Stimulated activated effector memory CD8-positive, alpha-beta T cell treated with anti-CD3 and anti-CD28 coated beads, Interleukin-12 subunit alpha, Interleukin-12 subunit beta, amount 100 ng/mL, for 72 hours (primary cell): ENCODE measurements at places on chromosomes 13 and 19.

DNA sequence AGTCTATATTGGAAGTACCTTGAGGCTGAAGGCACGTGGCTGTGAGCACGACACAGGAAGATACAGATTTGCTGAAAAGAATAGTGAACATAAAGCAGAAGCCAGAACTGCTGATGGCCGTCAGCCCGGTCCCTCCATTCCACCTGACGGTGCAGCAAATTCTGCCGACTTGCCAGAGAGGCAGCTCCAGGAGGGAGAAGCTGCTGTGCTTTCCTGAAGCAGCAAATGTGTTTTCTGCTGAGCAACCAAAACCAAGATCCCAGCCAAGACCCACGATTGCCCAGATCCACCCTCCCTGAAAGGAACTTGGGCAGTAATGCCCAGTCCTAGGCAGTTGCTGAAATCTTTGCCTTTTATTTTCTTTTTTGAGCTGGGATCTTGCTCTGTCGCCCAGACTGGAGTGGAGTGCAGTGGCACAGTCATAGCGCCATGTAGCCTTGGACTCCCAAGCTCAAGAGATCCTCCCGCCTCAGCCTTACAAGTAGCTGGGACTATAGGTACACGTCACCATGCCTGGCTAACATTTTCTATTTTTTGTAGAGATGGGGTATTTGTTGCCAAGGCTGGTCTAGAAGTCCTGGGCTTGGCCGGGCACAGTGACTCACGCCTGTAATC, 7.0 kb upstream of the RCN3 start:
- no peak for DNase-seq

GRCh38 chr19:45200568-45200967, 22.0 kb downstream of the BLOC1S3 start:
- no peak for DNase-seq

- no peak for DNase-seq
Observed at GRCh38 chr13:27047081-27047480, 124.5 kb downstream of the USP12 start.

- peak; percentile 63 for DNase-seq
Observed at GRCh38 chr19:54162241-54162805, 2.8 kb upstream of the LENG1 start.

DNA sequence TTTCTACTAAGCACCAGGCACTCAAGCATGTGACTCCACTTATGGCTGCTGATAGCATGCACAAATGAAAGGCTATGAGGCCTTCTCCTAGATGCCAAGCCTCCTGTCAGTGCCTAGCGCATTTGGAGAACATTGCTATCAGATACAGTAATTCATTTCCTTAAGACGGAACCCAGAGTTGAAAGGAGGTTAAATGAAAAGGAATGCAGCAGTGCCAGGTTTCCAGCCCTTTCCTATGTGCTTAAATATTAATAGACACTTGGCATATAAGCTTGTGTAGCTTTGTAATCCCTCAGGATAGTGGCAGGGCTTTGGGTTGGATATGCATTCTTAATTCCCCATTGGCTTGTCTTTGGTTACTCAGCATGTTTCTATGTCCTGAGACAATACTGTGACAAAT, 140.1 kb upstream of the FRY start:
- DNase-seq: no peak

DNA sequence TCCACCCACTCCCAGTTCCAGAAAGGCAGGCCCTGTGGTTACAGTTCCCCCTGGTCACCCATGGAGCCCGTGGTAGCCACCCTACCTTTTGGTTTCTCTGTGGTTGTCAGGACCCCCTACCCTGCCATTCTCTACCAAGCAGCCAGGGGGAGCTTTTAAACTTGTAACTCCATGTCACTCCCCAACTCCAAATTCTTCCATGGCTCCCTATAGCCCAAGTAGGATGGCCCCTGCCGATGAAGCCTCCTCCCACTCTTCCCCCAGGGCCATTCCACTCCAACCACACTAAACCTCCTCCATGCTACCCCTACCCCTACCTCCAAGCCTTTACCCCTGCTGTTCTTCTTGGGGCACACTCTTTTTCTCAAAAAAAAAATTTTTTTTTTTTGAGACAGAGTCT, 2.2 kb downstream of the S1PR2 start:
- peak; percentile 60 for DNase-seq

GRCh38 chr13:79349011-79349410, 57.0 kb downstream of the RBM26 start:
- no peak for DNase-seq

DNA sequence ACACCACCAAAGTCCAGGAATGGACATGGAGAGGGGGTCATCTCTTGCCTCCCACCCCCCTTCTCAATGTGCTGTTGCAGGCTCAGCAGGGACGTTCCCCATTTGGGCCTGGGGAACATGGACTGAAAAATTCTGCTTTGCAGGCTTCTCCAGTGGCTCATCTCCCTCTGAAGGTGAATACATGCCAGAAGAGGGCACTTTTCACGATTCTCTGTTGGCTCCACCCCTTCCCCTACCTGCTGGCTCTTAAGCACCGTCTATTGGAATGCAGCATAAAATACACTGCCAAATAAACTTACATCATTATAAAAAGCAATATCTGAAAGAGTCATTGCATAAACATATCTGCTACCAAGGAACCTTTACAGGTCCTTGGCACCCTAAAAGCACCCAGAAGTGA, 35.7 kb downstream of the NHLRC3 start:
- no peak for DNase-seq

GRCh38 chr19:48372904-48373303, 8.7 kb downstream of the SYNGR4 start:
- no peak for DNase-seq

GRCh38 chr19:18456974-18457373, 19.0 kb upstream of the ISYNA1 start:
- no peak for DNase-seq

DNA sequence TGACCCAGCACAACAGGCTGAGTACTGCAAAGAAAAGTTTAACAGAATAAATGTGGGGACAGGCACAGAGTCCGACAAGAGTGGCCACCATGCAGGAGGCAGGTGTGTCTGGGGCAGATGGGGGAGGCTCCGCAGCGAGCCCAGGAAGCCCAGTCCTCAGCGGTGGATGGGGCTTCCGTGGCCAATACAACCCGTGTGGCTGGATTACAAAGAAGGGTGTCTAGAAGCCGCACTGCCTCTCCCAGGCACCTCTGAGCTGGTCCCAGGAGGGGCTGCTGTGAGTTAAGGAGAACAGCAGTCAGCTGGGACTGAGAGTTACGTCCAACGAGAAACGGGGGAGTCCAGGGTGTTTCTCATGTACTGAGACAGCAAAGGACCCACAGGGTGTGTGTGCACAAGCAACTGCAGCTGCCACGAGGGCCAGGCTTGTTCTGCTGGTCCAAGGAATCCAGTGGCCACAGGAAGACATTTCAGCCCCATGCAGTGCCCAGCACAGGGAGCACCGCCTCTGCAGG, 70.2 kb downstream of the SPACA7 start:
- DNase-seq: peak; percentile 26

GRCh38 chr19:10960314-10961072, at the start of gene SMARCA4:
SMARCA4 (plus strand) TSS chr19:10961030; CDS start chr19:10984152, 23,122 bp downstream.
- peak; percentile 99 for DNase-seq

DNA sequence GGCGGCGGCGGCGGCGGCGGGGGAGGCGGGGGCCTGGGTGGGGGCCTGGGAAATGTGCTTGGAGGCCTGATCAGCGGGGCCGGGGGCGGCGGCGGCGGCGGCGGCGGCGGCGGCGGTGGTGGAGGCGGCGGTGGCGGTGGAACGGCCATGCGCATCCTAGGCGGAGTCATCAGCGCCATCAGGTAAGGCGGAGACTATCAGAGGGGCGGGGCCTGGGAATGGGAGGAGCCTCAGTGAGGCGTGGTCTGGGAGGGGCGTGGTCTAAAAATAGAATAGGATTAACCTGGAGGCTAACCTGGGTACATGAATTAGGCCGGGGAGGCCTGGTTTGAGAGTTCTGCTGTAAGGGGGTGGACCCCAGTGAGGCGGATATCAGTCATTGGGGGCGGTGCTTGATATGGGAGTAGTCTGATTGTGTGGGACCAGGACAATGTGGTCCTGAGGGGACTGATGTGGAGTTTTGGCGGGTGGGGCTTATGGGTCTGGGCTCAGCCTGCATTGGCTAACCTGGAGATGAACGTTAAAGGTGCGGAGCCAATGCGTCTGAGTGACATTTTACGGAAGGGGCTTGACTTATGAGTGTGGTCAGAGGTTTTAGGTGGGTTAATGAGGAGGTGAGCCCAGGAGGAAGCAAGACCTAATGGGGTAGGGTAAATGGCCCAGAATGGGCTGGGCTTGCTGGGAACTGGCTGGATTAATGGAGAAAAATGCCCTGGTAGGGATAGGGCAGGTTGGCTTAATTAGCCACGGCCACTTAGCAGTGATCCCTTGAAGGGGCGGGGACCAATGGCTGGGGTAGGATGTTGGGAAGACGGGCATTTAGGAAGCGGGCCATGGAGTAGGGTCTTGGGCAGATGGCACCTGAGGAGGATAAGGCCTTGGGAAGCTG, 1.4 kb downstream of the CAPNS1 start:
- peak; percentile 98 for DNase-seq

DNA sequence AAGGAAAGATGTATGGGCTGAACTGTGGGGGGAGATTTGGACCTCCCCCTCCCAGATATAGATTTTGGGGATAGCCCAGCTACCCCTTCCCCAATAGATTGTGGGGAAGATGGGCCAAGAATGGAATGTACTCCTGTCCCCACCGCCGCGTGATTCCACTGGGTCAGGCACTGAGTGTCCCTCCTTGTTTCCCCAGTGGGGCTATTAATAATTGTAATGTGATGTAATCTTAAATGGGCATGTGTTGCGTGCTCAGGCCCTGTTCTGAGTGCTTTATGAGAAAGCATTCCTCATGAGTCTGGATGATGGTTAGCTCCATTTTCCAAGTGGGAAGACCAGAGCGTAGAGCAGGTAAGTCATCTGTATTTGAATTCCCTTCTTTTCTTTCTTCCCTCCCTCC, 1.4 kb downstream of the PSMD8 start:
- no peak for DNase-seq

DNA sequence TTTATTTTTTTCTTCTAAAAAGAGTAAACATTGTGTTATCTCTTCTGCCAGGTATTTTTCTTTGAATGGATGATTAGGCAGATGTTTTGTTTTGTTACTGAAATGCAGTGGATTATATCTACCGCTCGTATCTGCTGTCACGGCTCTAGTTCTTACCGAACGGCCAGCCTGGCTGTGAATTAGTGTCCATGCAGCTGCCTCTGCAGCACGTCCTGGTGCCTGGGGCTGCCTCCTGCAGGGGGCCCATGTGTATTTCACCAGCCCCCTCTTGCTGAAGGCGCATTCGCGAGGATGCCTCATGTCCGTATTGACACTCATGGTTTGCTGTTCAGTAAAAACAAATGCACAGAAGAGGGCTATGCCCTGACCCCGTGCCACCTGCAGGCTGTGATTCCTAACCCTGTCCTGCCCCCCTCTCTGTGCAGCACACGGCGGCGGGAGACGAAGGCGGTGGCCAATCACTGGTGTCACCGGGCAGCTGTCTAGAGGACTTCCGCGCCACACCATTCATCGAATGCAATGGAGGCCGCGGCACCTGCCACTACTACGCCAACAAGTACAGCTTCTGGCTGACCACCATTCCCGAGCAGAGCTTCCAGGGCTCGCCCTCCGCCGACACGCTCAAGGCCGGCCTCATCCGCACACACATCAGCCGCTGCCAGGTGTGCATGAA, 49.9 kb downstream of the RAB20 start:
- DNase-seq: no peak

DNA sequence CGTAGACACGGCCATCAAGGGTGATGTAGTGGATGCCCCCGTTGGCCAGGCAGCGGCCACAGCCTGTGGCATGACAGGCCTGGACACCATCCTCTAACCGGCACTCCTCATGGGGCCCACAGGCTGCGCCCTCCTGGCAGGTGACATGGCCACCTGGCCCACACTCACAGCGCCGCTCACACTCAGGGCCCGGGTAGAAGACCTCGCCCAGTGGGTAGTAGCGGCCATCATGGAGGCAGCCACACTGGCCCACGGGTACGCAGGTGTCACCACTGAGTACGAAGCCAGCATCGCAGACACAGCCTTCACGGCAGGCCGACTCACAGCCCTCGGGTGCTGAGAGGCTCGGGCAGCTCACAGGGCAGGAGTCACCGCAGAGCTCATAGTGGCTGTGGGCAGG, 27.2 kb upstream of the FBL start:
- DNase-seq: no peak

DNA sequence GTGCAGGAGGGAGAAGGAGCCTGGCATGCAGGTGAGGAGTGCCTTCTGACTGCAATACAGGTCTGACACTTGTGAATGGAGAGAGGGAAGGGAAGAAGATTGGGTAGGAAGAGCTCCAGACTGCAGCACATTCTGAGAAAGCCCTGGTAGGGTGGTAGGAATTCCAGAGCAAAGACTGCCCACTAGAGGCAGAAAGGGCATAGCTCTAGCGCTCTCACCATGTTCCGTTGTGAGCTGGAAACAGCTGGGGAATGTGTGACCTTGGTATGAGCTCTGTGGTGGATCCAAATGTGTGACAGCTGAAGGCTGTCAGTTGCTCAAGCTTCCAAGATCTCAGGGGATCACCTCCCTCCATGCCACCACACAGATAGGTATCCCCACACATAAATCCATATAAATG, 2.9 kb upstream of the MTUS2 start:
- no peak for DNase-seq

- DNase-seq: no peak
Observed at GRCh38 chr13:30172593-30173302, 134.6 kb downstream of the KATNAL1 start.

DNA sequence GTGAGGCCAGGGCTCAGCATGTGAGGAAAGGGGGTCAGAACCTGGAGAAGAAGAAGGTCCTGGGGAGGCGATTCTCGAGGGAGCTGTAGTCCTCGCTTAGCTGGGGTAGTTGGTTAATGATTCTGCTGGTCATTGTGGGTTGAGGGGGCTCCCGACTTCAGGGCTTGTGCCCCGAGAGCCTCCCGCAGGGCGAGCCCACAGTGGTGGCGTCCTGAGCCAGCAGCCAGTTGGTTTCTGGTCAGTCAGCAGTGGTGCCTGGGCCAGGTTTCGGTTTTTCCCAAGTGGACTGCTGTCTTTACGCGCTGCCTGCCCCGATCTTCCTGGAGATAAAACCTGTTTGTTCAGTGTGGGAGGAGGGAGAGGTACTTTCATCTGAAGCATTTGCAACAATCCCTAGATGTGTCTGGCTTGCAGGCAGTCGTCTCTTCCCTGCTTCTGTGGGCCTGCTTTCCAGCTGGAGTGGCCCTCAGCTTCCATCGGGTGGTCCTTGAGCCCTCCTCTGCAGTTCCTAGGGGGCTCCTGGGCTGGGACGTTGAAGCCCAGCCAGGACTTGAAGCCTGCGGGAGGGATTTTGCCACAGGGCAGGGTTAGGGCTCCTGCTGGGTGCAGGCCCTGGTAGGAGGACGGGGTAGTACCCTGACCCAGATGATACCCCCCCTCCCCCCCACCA, 3.2 kb downstream of the PTBP1 start:
- no peak for DNase-seq

DNA sequence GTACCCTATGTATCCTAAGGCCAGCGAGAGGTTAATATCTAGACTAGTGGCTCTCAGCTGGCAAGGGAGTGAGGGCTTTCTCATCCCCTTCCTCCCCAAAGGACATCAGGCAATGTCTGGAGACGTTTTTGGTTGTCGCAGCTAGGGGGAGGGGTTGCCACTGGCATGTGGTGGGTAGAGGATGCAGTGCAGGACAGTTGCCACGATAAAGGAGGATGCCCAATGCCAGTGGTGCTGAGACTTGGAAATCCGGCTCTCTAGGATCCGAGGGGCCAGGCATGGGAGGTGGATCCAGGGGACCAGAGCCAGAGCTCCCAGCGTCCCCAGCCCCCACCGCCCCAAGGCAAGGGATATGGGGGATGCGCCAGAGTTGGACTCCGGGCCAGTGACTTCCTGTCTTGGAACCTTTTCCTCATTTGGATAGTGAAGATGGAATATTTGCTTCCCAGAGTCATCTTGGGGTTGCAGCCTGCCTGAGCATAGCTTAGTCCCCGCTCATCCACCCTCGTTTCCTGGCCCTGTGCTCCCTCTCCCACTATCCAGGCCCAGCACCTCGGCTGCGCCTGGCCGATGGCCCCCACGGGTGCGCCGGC, 4.9 kb downstream of the SSC5D start:
- no peak for DNase-seq
